ENCODE measurements at places on chromosomes 6 and 20.

GRCh38 chr6:42440778-42441696 is 10.7 kb downstream of the TRERF1 start:
- no peak for DNase-seq

GRCh38 chr6:7424967-7425807 is 35.6 kb downstream of the RIOK1 start:
- no peak for DNase-seq

GRCh38 chr6:55902796-55903195 is 27.4 kb upstream of the BMP5 start:
- no peak for DNase-seq

GRCh38 chr20:61120595-61121515 is 131.2 kb upstream of the CDH4 start:
- peak; percentile 23 for DNase-seq

DNA sequence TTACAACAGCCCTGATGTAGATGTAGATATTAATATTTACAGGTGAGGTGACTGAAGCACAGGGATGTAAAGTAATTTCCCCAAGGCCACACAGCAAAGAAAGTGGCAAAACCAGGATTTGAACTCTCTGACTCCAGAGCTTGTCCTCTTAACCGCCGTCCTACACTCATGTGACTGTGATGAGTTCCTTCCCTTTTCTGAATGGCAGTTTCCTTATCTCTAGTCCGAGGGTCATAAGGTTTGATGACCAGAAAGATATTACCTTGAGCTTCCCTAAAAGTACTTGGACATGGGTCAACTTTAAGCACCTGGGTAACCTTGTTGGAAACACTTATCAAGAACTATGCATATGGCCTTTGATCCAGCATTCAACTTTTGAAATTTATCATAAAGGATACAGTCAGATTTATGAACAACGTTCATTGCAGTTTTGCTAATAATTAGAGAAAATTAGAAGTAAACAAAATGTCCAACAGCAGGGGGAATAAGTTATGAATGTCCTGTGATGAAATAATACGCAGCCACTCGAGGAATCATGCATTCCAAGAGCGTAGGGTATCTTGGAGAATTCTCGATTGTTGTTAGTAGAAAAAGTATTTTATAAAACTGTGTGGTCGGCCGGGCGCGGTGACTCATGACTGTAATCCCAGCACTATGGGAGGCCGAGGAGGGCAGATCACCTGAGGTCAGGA is 2.3 kb upstream of the TLDC2 start:
- DNase-seq = no peak

- peak; percentile 2 for DNase-seq
Observed at GRCh38 chr20:37984018-37984785, 49.1 kb downstream of the TTI1 start.

DNA sequence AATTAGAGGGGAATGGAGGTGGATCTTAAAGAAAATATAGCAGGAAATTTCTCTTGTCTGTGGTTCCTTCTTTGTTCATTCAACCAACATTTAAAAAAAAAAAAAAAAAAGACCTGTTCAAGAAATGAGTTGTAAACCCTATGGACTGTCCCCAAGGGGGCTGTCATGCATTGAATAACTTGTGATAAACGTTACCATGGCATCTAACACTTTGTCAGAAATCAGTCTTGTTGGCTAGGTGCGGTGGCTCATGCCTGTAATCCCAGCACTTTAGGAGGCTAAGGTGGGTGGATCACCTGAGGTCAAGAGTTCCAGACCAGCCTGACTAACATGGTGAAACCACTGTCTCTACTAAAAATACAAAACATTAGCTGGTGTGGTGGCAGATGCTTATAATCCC is 381.7 kb downstream of the BCKDHB start:
- no peak for DNase-seq

GRCh38 chr6:53103993-53104675 is 38.9 kb downstream of the FBXO9 start:
- peak; percentile 40 for DNase-seq

DNA sequence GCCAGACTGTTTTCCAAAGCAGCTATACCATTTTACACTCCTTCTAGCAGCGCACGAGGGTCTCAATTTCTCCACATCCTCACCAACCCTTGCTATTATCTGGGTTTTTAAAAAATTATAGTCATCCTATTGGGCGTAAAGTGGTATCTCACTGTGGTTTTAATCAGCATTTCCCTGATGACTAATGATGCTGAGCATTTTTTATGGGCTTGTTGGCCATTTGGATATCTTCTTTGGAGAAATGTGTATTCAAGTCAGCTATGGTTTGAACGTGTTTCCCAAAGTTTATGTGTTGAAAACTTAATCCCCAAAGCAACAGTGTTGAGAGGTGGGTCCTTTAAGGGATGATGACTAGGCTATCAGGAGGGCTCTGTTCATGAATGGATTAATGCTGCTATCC is 6.7 kb downstream of the MCUR1 start:
- no peak for DNase-seq

GRCh38 chr6:20997143-20997769 is 463.0 kb downstream of the CDKAL1 start:
- DNase-seq = peak; percentile 35

DNA sequence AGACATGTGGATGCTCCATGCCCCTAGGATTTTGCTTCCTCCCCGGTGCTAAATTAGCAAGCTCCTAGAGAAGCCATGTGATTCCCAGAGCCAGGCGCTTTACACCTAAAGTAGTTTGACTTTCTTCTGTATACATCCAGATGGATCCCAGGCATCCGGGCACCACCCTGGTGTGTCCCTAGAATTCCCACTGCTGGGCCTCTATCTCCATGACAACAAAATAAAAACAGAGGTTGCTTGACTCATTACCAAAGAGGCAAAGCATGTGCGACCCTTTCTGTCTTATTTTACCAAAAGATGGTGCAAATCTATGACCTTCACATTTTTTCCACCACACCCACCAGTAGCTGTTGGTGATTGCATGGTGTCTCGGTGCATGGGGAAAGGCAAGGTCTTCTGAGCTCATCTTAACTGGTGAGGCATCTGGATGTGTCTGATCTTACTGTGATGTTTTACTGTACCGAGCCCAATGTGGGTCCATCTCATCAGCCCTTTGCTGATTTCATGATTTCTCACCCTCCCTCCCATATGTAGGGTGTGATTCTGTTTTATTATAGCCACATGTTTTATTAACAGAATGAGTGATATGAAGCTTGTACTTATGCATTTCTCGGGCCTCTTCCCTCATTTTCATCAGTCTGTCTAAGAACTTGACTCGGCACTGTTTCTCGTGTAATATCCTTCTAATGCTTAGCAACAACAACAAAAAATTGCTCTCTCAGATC is 27.4 kb upstream of the VAPB start:
- DNase-seq = no peak

DNA sequence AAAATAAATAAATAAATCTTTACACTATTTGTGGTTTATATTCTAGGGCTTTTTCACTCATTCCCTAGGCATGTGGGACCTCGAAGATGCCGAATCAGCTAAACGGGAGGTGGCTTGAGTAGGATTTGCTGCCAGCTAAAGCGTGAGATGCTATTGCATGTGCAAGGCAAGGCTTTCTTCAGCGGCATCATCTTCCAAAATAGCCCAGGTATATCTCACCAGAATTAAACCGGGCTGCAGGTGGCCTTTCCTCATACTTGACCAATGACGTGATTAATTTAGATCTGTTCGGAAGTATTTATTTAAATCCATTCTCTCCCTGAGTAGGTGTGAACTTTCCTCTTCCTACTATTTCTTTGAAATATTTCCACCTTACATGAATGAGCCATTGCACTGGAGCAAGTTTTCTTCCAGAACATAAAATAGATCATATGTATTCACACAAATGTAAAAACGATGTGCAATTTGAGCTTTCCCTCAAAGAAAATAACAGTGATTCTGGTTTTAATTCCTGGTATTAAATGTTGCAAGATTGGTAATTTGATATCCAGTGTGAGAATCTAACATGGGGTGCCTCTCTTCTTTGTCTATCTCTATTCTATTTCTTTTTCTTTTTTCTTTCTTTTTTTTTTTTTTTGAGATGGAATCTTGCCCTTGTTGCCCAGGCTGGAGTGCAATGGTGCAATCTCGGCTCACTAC is 24.3 kb upstream of the ZNF217 start:
- no peak for DNase-seq

GRCh38 chr20:10040070-10040975 is 5.5 kb downstream of the ANKEF1 start:
- DNase-seq = no peak

Measured in NCI-H2081 (cell line).